ENCODE measurements at places on chromosomes 7 and 10.

DNA sequence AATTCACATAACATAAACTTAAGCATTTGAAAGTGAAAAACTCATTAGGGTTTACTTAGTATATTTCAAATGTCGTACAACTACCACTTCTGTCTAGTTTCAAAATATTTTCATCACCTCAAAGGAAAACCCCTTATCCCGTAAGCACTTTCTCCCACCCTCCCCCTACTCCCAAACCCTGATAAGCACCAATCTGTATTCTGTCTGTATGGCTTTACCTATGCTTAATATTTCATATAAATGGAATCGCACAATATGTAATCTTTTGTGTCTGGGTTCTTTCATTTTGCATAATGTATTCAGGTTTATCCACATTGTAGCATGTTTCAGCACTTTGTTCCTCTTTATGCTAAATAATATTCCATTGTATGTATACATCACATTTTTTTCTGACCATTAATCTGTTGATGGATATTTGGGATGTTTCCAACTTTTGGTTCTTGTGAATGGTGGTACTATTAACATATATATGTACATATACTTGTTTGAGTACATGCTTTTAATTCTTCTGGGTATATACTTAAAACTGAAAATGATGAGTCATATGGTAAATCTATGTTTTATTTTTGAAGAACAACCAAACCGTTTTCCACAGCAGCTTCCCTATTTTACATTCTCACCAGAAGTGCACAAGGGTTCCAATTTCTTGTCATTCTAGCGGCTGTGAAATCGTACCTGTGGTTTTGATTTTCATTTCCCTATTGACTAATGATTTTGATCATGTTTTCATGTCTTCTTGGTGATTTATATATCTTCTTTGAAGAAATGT, 6.2 kb upstream of the STARD3NL start:
- no peak for DNase-seq

DNA sequence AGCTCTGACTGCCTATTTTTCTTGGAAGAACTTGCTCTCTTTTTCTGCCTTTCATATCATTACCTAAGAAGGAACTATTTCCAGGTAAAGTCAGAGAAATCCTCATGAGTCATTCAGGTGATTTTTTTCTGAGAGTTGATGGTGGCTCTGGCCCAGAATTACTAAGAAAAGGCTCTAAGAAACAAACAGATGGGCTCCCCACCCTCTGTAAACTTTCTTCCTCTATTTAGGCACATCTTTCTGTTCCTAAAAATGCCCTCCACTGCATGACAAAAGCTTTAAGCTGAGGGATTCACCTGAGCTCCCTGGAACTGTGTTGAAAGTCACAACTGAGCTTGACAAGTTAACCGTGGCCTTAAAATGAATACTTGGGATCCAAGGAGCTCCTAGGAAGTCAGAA, 1.6 kb downstream of the OLAH start:
- no peak for DNase-seq

GRCh38 chr7:45459476-45459875, 114.7 kb upstream of the ADCY1 start:
- DNase-seq: no peak

DNA sequence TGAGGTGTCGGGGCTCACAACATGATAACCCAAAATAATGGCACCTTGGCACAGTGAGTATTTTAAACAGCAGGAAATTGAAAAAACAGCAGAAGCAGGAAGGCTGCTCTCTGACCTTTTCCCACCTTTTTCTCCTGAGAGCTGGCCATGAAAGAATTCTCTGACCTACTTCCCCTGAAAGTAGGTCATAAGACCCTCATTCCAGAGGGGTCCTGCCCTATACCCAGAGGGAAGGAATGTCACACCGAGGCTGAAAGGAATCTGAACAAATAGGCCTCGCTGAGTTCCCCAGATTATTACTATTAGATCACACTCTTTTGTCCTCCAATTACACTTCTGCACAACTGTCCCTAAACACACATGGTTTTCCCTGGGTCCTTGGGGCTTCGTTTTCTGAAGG, 18.8 kb downstream of the CPVL start:
- DNase-seq: no peak

DNA sequence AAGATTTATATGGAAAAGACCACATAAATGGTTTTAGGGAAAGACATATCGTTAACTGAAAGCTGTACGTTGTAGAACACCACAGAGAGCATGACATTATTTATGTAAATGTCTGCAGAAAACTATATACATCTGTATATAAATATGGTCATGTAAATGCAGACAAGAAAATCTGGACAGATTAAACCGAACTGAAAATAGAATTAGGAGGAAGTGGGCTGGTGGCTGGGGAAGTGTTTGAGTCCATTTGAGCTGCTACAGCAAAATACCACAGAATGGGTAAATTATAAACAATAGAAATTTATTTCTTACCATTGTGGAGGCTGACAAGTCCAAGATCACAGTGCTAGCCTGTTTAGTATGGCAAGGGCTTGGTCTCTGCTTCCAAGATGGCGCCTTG, 56.3 kb upstream of the USP6NL start:
- no peak for DNase-seq

GRCh38 chr7:22093001-22093400, 147.3 kb upstream of the CDCA7L start:
- no peak for DNase-seq

DNA sequence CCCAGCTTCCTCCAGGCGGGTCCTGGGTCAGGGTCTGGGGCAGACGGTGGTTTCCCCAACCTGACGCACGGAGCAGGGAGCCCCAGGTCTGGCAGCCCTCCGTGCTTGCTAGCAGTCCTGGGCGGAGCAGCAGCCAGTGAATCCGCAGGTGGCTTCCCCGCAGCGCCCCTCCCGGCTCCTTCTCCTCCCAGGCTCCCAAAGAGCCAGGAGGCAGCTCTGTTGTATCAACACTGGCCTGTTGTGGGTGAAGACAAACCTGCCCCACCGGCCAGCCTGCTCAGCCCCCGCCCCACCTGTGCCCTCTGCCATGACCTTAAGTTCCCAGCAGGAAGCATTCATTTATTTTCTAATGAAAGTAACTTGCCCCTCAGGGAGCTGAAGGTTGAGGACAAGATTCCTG, 24.0 kb upstream of the TMEM213 start:
- DNase-seq: no peak

DNA sequence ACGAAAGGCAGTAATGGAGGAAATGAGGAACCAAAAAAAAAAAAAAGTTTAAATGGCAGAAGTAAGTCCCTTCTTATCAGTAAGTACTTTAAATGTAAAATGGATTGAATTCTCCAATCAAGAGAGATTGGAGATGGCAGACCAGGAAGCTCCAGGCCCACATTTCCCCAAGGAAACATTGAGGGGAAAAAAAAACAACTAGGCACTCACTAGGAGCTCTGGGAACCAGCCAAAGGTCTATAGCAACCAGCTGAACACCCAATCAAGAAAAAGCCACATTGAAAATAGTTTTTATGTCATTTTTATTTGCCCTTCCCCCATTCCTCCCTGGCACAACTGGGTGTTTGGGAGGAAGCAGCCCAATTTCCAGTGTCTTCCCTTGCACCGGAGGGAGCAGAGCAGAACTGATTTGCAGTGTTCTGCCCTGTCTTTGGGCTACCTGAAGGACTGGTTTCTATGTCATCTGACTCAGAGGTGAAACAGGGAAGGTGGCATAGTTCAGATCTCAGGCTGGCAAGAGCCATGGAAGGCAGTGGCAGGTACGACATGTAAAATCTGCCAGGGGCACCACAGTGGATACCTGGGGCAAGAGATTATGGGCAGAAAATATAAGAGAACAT, 121.9 kb downstream of the SMURF1 start:
- DNase-seq: no peak

DNA sequence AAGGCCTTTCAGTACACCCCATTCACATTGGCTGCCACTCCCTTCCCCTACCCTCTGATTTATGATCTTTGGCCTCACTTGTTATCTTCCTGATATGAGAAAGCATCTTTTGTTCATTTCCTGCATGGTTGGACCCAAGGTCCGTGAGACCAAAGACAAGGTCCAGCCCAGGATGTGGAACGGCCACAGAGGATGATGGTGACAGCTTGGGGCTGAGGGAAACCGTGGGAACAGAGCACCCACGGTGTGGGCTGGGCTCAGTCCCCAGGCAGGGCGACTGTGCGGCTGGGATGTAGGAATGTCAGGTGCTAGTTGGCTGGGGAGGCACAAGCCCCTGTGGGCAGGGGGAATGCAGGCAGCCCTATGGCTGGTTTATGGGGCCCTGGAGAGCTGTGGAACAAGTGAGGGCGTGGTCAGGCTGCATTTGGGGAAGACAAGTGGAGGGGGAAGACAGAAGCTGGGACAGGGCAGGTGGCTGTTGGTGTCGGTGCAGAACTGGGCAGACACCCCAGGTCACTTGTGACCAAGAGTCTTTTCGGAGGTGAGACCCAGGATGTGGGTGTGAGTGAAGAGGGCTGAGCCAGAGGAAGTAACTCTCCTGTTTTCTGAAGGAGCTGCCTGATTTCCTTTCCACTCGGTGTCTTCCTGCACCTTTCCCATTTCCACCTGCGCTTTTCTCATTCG, 51.7 kb upstream of the IGFBP3 start:
- DNase-seq: no peak

DNA sequence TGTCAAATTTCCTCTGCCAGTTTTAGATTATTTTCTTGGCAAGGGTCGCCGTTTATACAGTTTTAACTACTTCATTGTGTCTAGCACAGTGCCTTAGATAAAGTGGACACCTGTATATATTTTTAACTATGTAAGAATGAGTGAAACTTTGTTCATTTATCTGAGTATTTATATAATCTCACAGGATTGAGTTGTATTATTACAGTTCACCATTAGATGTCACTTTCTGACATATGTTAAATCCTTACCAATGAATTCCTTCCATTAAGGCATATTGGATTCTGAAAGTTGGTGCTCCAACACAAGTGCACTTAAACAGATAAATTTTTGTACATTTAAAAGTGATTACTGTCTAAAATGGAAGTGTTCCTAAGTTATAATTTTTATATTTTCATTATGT, 43.0 kb downstream of the ZMYND11 start:
- no peak for DNase-seq

DNA sequence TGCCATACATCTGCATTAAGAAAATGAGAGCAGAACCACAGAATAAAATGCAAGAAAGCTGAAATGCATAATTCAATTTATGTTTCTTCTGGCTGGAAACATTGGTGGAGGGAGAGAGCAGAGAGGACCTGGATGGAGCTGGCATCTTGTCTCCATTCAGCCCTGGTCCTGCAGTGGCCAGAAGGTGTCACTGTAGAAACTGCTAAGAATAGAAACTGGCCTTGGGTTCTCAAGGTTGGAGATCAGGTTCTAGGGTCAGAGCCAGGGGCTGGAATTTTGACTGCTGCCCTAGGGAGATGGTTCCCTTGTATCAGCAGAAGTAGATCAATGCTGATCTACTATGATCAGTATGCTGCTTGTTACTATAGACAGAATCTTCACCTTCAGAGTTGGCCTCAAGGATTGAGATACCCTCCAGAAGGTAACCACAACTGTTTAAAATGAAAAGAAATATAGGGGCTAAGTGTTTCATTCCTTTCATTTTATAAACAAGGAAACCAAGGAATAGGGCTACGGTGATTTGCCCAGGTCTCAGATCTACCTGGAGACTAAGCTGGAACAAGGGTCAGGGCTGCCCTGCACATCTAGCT, 13.1 kb downstream of the TAS2R41 start:
- DNase-seq: no peak

- no peak for DNase-seq
These were observed 86.5 kb upstream of the NMT2 start for GRCh38 chr10:15254808-15255648.

DNA sequence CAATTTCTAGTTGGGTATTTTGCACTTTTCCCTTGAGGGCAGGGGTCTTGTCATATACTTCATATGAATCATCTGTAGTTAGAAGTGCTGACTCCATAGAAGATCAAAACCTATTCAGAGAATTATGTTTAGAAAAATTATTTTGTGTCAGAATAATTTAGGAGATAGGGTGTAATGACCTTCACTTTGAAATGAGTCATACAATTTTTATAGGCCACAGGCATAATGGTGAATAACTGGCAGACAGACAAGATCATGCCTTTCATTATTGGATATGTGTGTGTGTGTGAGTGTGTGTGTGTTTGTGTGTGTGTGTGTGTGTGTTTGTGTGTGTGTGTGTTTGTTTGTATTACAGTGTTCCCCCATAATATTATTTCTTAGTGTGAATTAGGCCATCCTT, 523.0 kb downstream of the ANKRD7 start:
- no peak for DNase-seq

DNA sequence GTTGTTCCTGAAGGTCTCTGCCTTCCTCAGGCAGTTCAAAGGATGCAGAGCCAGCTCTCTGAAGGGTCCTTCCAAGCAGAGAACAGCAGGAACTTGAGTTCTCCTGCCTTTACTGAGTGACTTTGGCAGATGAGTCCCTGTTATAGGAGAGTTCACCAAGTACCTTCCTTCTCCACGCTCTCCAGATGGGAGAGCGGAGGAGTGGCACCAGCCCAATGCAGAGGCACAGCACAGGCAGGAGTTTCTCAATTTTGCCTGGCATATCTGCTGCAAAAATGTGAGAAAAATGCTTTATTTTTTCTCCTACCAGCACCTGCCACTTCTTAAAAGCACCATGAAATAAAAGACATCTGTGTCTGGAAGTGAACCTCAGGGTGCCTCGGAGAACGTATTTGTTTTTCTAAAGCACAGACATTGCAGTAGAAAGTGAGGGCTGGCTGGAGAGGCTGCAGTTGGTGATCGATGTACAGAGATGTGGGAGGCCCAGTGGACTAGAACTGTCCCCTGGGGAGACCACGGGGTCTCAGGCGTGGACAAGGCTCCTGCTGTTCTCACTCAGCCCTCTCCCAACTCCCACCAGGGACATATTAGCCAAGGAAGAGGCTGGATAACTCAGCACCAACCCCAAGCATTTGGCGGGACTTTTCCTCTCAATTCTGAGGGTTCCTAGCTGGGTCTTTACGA, 174.5 kb downstream of the WDR37 start:
- no peak for DNase-seq

- DNase-seq: no peak
These were observed 177.8 kb downstream of the PIP4K2A start for GRCh38 chr10:22536620-22537019.

GRCh38 chr7:102155821-102156441, 130.7 kb upstream of the SH2B2 start:
- DNase-seq: no peak

- DNase-seq: no peak
These were observed 11.4 kb downstream of the BHLHA15 start for GRCh38 chr7:98222533-98223195.

- no peak for DNase-seq
These were observed 178.5 kb downstream of the EBF3 start for GRCh38 chr10:129785536-129785981.

DNA sequence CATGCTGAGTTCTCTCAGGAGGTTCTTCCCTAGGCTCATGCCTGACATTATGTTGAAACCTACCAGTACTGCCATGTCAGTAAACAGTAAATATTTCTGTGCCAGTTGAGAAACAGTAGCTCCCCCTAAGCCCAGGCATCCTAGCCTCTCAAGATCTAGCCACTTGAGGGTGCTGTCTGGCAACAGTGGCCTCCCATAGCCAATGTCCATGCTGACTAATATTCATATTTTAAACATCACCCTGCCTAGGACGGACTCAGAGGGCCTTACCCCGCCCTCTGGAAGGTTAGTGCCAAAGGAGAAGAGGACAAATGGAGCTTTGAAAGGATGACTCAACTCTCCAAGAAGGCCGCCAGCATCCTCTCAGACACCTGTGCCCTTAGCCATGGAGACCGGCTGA, 7.7 kb downstream of the ACSM6 start:
- no peak for DNase-seq

- no peak for DNase-seq
These were observed 121.4 kb downstream of the TRIL start for GRCh38 chr7:28836716-28837115.
